T follicular helper cell (primary cell): ENCODE measurements at places on chromosomes 12 and 14.

DNA sequence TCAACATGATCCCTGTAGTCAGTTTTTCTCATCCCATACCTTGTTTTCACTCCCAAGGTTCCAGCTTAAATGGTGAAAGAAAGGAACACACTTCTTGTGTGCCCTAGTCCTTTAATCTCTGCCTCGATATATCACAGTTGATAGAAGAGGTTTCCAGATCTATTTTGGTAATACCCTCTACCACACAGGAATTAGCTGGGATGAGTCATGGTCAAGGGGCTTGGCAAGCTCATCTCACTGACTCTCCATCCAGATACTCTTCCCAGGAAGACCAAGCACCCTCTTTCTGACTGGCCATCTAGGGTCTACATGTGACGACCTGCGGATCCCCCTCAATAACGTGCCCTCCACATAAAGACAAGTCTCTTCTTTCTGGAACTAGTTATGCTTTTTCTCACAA is 277.9 kb downstream of the ITPR2 start:
- DNase-seq, result no peak

DNA sequence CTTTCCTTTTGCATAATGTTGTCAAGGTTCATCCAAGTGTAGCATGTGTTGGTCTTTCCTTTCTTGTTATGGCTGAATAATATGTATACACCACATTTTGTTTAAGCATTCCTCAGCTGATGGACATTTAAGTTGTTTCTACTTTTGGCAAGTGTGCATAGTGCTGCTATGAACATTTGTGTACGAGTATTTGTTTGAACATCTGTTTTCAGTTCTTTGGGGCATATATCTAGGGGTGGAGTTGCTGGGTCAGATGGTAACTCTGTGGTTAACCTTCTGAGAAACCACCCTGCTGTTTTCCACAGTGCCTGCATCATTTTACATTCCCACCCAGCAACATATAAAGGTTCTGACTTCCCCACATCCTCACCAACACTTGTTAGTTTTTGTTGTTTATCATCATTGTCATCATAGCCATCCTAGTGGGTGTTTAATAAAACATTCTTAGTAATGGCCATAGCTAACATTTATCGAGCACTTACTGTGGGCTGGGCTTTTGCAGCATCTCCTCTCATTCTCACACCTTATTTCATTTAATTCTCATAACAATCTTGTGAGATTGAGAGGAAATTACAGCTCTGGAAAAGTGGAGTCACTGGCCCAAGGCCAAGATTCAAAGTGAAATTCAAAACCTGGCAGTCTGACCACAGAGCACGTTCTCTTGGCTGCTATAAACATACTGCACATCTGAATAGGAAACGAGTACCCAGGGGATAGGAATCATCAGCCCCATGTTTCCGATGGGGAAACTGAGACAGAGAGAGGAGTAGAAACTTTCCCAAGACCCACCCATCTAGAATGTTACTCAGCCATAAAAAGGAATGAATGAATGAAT is 193.6 kb downstream of the KSR2 start:
- no peak for DNase-seq

DNA sequence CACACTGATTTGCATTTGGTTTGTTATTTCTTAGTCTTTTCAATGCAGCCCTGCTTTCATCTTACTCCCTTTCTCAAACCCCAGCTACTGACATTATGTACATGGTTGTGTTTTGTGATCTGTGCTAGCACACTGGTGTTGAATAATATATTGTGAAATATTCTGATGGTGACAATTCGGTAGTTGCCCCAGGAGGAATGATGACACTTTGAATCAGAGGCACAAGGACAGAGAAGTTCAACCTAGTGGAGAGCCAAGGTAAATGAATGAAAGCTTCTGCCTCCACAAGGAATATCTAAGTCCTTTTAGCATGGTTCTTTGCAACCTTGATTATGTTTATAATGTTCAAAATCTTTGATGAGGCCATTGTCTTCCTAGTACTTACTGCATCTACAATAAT is 159.9 kb downstream of the PDE3A start:
- no peak for DNase-seq

DNA sequence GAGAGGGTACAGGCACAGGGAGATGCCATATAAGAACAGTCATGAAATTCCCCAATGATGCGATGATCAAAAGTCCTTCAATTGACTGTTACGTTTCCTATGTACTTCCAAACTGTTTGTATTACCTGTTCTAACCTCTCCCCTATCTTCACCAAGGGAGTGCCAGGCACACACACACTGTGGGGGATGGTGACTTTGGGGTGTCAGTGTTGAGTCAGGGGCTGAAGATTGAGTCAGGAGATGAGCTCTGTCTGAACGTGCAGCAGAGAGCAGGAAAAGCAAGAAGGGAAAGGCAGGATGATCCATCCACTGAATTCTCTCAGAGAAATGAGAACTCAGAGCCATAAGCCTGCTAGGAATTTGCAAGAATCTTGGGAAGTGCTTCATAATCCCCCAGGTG is 153.4 kb downstream of the EFCAB11 start:
- DNase-seq, result no peak

DNA sequence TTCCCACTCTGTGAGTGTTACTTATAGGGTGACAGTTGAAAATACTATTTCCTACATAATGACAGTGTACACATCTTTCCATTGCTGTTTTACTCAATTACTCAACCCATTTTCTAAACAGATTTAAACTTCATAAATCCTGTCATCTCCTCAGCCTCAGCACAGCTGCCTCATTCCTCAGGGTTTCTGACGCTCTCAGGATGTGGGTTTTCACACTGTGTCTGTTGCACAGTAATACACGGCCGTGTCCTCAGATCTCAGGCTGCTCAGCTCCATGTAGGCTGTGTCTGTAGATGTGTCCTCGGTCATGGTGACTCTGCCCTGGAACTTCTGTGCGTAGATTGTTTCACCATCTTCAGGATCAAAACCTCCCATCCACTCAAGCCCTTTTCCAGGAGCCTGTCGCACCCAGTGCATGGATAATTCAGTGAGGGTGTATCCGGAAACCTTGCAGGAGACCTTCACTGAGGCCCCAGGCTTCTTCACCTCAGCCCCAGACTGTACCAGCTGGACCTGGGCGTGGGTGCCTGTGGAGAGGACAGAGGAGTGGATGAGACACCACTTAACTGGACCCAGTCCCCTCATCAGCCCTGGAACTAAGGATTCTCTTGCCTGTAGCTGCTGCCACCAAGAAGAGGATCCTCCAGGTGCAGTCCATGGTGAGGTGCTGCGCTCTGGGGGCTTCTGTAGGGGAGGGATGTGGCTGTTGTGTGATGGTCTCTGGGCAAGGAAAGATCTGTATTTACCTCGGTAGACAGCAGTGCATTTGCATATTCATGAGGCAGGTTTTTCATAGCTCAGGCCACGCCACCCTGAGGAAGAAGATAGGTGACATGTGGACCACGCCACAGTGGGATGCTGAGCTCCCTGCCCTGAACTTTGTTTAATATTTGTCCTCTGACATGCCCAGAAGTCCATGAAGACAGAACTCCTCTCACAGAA is 750.2 kb downstream of the TMEM121 start:
- DNase-seq, result no peak

GRCh38 chr12:29591140-29592020 is 93.9 kb upstream of the OVCH1 start:
- no peak for DNase-seq

GRCh38 chr12:66531766-66532165 is 147.1 kb downstream of the GRIP1 start:
- no peak for DNase-seq

- no peak for DNase-seq
Observed at GRCh38 chr12:132561427-132562156, 48.8 kb downstream of the LRCOL1 start.

- DNase-seq, result no peak
Observed at GRCh38 chr12:108823804-108824203, 33.6 kb downstream of the SSH1 start.

GRCh38 chr14:95466506-95466905 is 49.9 kb downstream of the SYNE3 start:
- DNase-seq, result no peak

DNA sequence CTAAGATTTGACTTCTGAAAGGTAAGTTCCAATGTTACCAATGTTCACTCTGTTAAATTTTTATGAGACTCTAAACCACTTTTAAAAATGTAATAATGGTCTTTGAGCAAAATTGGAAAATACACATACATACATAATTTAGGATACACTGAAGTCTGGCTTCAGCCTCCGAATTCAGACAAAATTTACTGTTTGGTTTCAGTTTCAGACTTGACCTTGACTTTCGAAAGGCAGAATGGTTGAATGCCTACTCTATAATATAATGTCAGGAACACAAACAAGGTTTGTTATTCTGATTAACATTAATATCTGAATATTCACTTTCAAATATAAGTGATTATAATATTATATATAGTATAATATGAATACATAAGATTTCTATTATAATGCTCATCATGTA is 74.1 kb upstream of the KRAS start:
- DNase-seq, result no peak

DNA sequence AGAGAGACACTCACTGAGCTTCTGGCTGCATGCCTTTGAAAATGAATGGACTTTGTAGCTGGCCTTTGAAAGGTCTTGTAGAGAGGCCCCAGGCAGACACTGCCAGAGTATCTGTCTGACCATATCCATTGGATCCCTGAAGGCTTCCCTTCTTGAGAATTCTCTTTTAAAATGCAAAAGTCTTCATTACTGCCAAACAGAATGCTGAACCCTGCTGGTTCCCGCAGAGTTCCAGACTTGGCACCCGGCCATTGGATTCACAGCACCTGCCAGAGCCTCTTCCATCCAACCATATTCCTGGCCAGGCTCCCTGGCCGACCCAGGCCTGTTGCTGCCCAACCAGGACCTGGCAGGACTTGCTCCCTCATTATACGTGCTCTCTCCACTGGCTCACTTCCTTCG is 182.5 kb downstream of the GXYLT1 start:
- no peak for DNase-seq

DNA sequence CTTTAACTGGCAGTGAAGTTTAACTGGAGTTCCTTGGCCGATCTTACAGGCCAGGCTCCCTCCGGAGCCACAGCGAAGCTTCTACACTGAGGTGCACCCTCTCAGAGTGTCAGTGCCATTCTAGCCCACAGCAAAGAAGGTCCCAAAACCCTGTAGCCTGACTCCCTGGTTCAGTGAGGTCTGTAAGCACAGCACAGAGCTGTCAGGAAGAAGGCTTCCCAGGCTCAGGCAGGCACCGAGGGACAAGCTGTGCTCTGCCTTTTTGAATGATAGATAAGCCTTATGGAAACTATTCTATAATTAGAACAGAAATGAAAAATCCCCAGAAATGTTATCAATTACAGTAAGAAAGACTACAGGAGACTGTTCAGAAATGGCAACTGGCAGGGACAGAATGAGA is 40.2 kb downstream of the MOK start:
- DNase-seq, result no peak

GRCh38 chr12:47415054-47415453 is 290.8 kb downstream of the RPAP3 start:
- DNase-seq, result no peak
